ENCODE measurements at places on chromosomes 11 and 22. TPM values are rescaled to one million over a fixed set of nuclear protein-coding genes. Genes with fewer than 3 reads are reported as not detected.

TYMP gene
- total RNA-seq: 11.0 TPM

TMX2 gene
- total RNA-seq: 34.8 TPM

RASSF10 gene
- total RNA-seq: 4.8 TPM

DUSP8 gene
- total RNA-seq: 4.5 TPM

NAALAD2 gene
- total RNA-seq: 8.5 TPM

TTC36 gene
- 2.4 TPM for total RNA-seq

CALCA gene
- total RNA-seq: not detected

EMSY gene
- total RNA-seq: 31.9 TPM

DLG2 gene
- 14.4 TPM for total RNA-seq

TMEM86A gene
- total RNA-seq: 1.0 TPM

OR52K2 gene
- total RNA-seq: not detected

DRICH1 gene
- 0.41 TPM for total RNA-seq

MFNG gene
- total RNA-seq: 8.7 TPM

IGF2 gene
- 1,514 TPM for total RNA-seq

TRIM48 gene
- not detected for total RNA-seq

EFCAB6 gene
- total RNA-seq: 4.7 TPM

OR52A1 gene
- total RNA-seq: not detected

C22orf31 gene
- total RNA-seq: 0.62 TPM

MOV10L1 gene
- 1.0 TPM for total RNA-seq

ARHGEF12 gene
- 134 TPM for total RNA-seq

GUCY1A2 gene
- total RNA-seq: 25.6 TPM

TPH1 gene
- 0.21 TPM for total RNA-seq

PRR33 gene
- 4.8 TPM for total RNA-seq

GRM5 gene
- 0.21 TPM for total RNA-seq

RIC3 gene
- total RNA-seq: 5.7 TPM

Measured in tongue (tissue), 3 donors.